ENCODE measurements at places on chromosomes 7 and 10.
A peak's percentile ranks its signal among the peaks of the same experiment; 100 is the strongest.

GRCh38 chr7:20624666-20625385 lies 9.4 kb downstream of the ABCB5 start:
- peak; percentile 8 for DNase-seq

DNA sequence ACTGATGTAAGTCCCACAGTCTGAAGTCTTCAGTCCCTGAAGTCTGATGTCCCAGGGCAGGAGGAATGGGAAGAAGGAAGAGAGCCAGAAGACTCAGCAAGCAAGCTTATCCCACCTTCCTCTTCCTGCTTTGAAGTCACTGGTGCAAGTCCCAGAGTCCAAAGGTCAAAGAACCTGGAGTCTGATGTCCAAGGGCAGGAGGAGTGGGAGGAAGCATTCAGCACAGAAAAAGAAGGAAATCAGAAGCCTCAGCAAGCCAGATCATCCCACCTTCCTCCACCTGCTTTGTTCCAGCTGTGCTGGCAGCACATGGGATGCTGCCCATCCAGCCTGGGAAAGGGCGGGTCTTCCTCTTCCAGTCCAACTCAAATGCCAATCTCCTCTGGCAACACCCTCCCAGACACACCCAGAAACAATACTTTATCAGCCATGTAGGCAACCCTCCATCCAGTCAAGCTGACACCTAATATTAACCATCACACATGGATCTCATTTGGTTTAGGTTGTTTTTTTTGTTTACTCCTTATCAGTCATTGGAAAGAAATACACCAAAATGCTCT lies 50.9 kb downstream of the ADAM12 start:
- DNase-seq: no peak

- DNase-seq: no peak
Measured at GRCh38 chr7:124456286-124456685, 309.3 kb downstream of the GPR37 start.

DNA sequence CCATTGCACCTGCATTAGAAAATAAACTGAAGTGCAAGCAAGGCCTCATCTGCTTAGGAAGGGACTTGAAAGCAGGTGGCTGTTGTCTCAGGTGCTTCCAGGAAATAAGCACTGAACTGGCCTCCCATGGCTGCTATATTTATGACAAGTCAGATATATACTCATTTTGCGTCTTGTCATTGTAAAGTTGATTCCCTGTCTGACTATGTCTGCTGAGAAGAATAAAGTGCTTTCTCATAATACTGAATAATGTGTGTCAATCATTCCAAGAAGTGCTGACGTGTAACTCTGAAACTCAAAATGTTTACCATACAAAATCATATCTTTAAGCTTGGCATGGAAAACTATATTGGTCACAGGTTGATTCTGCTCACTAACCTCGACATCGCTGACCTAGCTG lies 44.9 kb upstream of the SVOPL start:
- DNase-seq: no peak

GRCh38 chr7:116802144-116802745 lies 60.1 kb upstream of the CAPZA2 start:
- no peak for DNase-seq

Measured in right kidney (tissue), 9 donors.